Stimulated activated CD8-positive, alpha-beta memory T cell treated with anti-CD3 and anti-CD28 coated beads, Interleukin-15, amount 100 ng/mL, for 48 hours (primary cell): ENCODE measurements at places on chromosomes 6 and 20.

- DNase-seq, result no peak
These were observed 20.2 kb upstream of the RALGAPA2 start for GRCh38 chr20:20732641-20733040.

DNA sequence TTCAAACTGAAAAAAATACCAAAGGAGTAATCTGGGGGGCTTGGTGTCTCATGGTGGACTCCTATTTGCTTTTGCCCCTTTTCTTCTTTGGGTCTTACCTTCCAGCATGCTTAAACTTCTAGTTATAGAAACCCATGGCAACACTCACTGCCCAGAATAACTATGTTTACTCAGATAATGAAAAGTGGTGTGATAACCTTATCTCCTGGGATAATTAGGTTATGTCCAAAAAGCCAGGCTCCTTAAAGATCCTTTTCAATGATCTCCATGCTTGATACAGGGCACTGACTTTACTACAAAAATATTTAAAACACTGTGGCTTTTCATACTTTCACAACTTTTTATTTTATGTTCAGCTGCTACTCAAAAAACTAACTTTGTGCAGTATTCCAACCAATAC, 245.6 kb downstream of the PRKN start:
- no peak for DNase-seq

DNA sequence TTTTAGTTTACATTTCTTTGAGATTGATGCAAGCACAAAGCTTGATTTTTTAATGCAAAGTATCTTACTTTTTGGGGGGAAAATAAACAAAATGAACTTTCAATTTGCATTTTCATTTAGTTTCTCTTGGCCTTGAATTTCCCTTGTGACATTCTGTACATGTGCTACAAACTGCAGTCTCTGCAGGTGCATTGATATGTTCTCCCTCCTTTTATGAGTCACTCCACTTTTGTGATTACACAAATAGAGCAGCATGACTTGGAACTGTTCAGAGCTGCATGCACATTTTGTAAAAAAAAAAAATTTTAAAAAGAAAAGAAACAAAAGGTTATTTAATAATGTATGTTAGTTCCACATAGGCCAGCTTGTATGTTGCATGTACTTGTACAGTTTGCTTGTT, 220.0 kb upstream of the KCNQ5 start:
- no peak for DNase-seq

GRCh38 chr6:11989386-11989785, 22.7 kb upstream of the HIVEP1 start:
- DNase-seq, result no peak

DNA sequence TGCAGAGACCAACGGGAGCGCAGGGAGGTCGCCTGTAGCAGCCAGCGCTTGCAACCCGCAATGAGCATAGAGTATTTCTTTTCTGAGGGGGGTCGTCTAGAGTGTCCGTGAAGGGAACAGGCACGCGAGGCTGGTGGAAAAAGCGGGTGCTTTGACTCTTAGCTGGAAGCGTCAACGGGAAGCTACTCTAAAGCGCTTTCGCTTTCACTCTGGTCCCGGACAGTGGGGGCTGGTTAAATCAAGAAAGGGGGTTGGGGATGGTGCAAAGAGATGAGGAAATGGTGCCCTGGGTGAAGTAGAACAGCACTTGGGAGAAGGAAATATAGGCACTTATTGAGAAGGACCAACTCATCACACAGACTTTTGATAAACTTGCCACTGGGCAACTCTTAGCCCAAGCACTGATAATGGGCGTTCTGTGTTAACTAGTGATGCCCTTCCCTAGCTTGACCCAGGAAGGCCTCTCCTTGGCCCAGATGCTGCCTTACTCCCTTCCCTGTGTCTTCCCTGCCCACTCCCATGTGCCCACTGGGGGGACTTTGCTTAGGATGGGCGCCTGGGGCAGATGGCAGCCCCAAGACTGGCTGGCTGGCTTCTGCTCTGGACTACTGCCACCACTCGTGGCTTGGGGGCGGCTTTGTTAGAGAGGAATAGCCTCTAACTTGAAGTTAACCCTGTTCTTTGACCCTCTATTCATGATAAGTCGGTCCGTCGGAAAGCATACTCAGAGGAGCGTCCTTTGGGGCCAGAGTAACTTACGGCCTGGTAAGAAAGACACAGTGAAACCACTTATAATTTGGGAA, 585 bp downstream of the PSMB9 start:
- DNase-seq, result peak; percentile 44

- DNase-seq, result peak; percentile 19
These were observed 11.0 kb upstream of the COL10A1 start for GRCh38 chr6:116136933-116137340.

GRCh38 chr6:42091718-42092023, 41.3 kb downstream of the TAF8 start:
- DNase-seq, result no peak

- DNase-seq, result no peak
These were observed 16.9 kb downstream of the ILRUN start for GRCh38 chr6:34679552-34680253.

DNA sequence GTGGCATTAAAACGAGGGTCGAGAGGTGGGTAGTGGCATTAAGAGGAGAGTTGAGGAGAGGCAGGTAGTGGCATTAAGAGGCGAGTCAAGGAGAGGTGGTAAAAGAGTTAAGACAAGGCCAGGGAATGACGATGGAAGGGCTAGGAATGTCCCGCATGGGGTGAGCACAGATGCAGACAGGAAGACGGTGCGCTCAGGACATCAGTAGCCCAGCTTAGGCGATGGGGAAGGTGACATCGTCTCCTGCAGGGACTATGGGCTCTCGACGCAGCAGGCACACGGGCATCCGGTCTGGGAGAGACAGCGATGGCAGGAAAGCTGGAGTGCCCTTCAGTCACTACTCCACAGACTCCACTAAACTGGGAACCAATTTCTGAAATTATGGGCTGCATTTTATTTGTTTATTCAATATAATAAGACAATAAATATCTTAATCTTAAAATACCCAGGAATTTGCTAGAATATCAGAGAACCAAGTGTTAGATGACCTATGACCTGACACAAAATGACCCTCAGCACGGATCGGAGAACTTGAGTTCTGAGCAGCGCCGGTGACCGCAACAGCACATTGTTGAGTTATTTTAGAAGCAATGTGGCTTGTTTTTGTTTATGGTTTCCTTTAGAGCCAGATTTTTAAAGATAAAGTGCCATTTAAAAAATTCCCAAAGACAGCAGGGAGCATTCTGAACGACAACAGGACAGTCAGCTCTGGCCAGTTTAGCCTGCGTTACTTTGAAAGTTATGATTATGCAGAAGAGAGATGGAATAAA, 177.7 kb downstream of the SMOC2 start:
- DNase-seq, result no peak

GRCh38 chr6:35079311-35080000, 61.7 kb downstream of the TCP11 start:
- no peak for DNase-seq

DNA sequence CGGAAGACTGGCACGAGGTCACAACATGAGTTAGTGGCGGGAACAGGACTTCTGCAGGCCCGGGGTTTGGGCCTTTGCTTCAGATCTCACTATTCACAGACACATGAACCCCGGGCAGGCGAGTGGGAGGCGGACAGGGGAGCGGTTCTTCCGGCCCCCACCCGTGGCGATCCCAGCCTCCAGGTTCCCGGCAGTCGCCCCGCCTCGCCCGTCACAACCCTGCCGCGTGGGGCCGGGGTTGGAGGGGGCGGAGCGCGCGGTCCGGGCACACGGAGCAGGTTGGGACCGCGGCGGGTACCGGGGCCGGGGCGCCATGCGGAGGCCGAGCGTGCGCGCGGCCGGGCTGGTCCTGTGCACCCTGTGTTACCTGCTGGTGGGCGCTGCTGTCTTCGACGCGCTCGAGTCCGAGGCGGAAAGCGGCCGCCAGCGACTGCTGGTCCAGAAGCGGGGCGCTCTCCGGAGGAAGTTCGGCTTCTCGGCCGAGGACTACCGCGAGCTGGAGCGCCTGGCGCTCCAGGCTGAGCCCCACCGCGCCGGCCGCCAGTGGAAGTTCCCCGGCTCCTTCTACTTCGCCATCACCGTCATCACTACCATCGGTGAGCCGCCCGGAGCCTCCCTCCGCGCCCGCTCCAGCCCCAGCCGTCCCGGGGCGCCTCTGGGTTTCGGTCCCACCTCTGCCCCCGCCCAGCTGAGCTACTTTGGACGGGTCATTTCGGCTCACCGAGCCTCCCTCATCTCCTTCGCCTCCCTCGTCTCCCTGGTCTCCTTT, at the start of gene KCNK15:
Gene KCNK15, plus strand, starts transcription at position 268 of the 769 bp plus-strand sequence. Its CDS starts 46 bp downstream, at position 314.
- peak; percentile 7 for DNase-seq

DNA sequence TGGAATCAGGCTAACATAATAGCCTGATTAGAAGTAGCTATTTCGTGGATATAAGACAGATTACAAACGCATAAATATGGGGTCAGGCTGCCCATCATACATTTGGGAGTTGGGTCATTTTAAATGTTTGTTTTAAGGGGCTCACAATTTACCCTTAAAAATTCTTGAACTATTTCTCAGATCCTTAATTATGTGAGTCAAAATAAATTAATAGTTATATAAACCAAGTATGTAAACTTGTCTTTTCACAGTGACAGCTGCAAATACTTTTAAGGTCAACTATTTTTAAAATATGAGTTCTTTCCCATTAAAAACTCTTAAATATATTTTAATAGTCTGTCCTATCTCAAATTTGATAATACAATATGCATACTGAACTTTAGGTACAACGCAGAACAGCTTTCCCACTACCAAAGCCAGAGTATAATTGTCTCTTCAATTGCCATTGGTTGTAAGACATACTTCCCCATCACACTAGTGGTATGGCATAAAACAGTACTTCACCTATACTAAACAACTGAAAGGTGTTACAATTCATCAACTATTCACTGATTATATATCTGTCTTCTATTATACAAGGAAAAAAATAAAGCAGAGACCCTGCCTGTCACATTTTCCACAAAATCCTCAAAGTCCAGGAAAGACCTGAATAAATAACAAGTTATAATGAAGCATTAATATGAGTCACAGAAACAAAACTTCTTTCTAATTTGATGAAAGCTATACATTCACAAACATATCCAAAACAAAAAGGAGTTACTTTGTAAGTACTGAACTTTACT, 80.8 kb upstream of the COL21A1 start:
- no peak for DNase-seq

DNA sequence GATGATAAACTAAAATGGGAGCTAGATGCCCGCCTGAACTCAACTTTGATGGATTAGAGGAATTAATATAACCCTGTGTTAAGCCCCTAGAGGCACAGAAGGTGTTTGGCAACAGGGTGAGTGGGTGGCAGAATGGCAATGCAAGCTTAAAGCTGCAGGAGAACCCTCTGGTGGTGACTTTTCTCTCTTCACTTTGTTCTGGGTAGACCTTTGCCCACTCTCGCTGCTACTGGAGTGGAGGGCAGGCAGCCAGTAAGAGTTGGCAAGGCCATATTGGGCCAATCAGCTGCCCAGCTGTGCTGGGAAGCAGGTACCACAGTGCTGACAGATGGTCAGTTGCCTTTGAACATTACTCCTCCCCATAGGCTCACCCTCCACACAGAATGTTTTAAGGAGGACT, 468.2 kb downstream of the MMUT start:
- no peak for DNase-seq

- DNase-seq, result no peak
These were observed 111.0 kb downstream of the NOL4L start for GRCh38 chr20:32474009-32474716.

DNA sequence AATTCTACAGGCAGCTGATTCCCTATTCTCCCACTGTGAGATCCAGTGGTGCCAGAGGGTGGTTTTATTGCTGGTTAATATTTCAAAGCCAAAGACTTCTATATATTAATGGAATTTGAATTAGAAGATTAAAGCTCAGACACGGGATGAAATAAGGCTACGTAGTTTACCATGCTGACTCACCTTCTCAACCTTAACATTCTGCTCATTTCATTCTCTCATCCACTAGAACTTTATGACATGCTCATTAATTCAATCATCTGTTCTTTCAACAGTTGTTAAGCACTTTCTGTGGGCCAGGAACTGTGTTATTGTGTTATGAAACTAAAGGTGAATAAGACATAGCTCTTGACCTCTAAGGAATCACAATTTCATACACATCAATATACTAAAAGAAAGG, 456.9 kb upstream of the MAP3K7 start:
- no peak for DNase-seq

- DNase-seq, result no peak
These were observed 98.4 kb upstream of the ADTRP start for GRCh38 chr6:11876934-11877433.
